T1000 (cell line): ENCODE measurements at places on chromosomes 2 and 18.

DNA sequence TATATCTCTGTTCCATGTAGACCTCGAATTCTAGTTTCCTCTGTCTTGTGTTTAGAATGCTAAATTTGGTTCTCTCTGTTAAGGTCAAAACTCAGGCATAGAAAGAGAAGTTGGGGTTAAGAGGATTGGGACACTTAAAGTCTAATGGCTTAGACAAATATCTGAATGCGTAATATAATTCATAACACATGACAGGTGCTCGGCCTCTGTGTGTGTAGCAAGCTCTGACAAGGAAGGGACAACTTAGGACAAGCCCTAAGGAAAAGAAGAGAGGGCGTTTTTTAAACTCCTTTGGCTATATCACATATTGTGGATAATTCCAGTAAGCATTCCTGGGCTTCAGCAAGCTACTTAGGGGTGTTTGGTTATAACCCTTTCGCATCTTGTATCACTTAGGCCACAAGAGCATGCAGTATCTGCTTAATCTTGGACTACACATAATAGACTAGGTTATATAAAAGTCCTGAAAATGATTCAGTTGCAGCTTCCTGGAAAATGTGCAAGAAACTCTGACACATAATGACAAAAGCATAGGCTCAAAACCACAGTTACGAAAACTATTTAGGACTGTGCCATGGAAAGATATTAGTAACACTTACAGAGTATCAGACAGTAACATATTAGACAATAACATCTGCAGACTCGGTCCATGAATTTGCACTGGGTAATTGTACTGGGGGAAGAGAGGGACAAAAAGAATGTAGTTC, 16.1 kb upstream of the CREB1 start:
- no peak for DNase-seq

- peak; percentile 25 for DNase-seq
These were observed 60.8 kb downstream of the MOB4 start for GRCh38 chr2:197576631-197577030.

- DNase-seq: no peak
These were observed 57.3 kb downstream of the UNC50 start for GRCh38 chr2:98665677-98666076.

- no peak for DNase-seq
These were observed 50.7 kb downstream of the BCL2L11 start for GRCh38 chr2:111171337-111171930.

DNA sequence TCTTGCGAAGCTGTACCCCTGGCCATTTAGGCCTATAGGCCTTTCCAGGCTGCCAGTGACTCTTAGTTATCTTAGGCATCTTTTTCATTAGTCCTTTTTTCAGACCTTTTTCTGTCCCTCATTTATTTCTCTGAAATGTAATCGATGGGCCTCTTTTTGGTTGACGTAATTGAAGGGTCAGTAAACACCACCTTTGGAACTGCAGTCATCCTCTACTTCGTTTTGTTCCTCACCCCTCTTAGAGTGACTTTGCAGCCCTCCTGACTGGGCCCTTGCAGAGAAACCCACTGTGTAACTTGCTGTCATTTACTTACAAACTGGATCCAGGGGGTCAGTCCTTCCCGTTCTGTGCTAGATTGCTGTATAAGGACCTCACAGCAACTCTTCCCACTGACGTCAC, 23.2 kb downstream of the CENPO start:
- no peak for DNase-seq

GRCh38 chr18:44067186-44067585, 613.5 kb upstream of the SETBP1 start:
- DNase-seq: no peak

- no peak for DNase-seq
These were observed 182.7 kb downstream of the UXS1 start for GRCh38 chr2:106011380-106011779.

DNA sequence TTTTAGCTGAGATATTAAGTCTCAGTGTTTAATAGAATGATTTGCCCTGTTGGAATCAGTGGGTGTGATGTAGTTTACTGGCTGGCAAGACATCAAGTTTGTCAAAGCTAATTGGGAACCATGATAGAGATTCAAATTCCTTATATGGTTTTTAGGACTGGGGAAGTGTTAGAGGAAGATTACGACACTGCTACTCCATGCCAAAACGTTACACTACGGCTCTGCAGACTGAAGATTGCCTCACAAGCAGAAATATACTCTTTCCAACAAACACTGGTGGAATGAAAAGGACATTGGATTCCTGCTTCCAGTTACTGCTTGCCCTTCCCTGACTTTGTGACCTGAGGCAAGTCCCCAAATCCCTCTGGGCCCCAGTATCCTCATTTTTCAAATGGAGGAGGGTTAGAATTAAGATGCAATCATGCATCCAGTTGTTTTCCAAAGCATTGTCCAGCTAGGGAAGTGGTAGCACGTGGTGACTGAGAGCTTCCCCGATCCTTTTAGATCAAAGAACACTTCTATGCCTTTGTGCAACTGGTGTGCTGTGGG, 147.6 kb downstream of the CDC42EP3 start:
- DNase-seq: no peak
